ENCODE measurements at places on chromosomes 7 and 10.

GRCh38 chr10:16952610-16953009 lies 135.4 kb upstream of the RSU1 start:
- no peak for DNase-seq

DNA sequence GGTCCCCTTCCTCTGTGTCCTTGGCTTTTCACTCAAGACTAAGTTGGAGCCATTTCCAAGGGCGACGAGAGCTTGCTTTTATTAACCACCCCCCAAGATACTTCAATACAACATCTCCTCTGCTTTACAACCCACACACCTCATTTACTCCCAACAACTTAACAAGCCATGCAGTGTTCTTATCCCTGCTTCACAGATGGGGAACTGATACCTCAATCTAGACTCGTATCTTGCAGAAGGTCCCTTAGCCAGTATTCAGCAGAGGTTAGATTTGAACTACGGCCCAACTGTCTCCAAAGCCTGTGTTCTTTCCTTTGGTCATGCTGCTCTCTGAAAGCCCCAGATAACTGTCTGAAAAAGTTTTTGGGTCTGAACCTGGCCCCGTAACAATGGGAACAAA lies 444.8 kb downstream of the GRID1 start:
- no peak for DNase-seq

DNA sequence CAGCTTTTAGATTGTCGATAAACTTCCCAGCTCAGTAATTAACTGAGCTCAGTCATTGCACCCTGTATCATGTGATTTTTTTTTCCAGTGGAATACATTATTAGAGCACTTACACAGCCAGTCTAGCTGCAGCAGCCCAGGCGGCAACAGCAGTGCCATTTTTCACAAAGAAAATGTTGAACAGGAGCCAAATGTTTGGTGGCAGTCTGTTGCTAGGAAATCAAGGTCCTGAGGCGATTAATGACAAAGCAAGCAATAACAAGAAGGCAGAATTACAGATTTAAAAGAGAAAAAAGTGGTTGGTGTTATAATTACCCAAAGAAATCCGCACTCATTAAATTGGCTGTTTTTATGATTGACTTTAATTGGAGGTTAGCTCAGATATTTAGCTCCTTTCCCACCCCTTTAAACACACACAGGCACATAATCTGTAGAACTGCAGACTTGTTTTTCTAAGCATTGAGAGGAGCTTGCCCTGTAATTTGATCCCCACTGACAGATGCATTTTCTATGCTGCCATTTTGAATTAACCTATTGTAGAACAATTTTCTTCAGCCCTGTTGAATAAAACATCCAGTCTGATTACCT lies 267.4 kb downstream of the ADK start:
- DNase-seq = no peak

DNA sequence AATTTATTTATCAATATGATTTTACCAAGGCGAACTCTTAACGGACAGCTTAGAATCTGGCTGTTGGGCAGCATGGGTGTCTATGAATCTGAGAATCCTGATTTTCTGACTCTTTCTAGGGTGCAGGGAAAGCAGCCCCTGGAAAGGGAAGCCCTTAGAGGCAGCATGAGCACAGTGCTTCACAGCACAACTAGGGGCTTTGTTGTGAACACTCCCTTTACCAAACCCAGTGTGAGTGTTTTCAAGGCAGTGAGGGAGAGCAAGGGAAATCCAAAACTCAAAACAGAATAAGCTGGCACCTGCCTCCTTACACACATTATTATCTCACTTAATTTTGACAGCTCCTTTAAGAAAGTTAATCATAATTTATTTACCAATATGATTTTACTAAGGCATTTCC lies 116.3 kb upstream of the CSTF2T start:
- DNase-seq = no peak

Data from activated CD4-positive, CD25-positive, alpha-beta regulatory T cell (primary cell).